ENCODE measurements at places on chromosomes 2 and 18.

- no peak for DNase-seq
These were observed 49.7 kb upstream of the AGAP1 start for GRCh38 chr2:235444101-235444597.

GRCh38 chr2:26847307-26847654 lies 651 bp upstream of the DPYSL5 start:
- peak; percentile 55 for DNase-seq

DNA sequence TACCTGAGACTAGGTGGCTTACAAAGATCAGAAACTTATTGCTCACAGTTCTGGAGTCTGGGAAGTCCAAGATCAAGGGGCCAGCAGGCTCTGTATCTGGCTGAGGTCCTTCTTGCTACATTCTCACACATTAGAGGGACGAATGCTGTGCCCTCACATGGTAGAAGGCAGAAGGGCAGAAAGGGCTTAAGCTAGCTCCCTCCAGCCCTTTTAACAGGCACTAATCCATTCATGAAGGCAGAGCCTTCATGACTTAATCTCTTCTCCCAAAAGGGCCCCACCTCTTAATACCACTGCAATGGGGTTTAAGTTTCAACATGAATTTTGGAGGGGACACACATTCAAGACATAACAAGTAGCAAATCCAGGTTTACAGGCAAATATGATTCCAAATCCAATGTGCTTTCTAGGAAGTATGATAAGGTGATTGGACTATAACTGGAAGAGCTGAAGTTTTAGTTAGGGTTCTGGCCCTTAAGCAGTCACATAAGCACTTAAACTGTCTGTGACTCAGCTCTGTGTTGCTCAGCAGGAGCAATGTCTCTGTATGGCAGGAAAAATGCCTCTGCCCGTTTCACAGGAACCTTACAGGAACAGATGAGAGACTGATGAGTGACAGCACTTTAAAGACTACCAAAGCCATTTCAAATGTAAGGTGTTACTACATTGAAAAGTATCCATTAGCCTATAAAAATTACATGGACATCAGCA lies 119.6 kb upstream of the PTPRM start:
- no peak for DNase-seq

GRCh38 chr2:73837847-73838585 lies 9.3 kb downstream of the STAMBP start:
- DNase-seq: no peak

GRCh38 chr2:184463102-184463865 lies 135.0 kb upstream of the ZNF804A start:
- DNase-seq: no peak

GRCh38 chr18:12478269-12479047 lies 70.7 kb downstream of the PRELID3A start:
- DNase-seq: no peak

DNA sequence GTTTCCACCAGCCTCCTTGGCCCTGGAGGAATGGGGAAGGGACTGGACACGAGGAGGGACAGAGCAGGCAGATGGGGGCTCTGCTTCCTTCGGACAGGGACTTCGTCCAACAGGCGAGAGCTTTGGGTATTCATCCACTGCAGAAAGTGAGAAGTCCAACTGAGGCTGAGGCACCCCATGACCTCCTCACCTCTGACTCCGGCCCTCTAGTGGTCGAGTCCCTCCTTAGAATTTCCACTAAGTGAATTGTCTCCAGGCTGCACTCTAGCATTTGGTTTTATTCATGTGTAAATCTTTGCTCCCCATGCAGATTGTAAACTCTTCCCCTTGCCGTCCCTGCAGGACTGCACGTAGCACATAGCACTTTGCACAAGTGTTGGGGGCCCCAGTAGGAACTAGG lies 75.6 kb downstream of the TMEM247 start:
- DNase-seq: no peak

DNA sequence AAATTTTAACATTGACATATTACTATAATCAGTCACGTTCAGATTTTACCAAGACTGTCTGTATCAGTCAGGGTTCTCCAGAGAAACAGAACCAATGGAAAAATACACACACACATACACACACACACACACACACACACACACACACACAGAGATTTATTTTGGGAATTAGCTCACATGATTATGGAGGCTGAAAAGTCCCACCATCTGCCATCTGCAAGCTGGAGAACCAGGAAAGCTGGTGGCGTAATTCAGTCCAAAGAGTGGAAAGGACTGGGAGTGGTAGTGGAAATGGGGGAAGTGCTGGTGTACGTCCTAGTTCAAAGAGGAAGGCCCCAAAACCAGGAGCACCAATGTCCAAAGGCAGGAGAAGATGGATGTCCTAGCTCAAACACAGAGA lies 166.4 kb downstream of the AKAIN1 start:
- DNase-seq: no peak

- no peak for DNase-seq
These were observed 117.6 kb upstream of the STK17B start for GRCh38 chr2:196289000-196289399.

DNA sequence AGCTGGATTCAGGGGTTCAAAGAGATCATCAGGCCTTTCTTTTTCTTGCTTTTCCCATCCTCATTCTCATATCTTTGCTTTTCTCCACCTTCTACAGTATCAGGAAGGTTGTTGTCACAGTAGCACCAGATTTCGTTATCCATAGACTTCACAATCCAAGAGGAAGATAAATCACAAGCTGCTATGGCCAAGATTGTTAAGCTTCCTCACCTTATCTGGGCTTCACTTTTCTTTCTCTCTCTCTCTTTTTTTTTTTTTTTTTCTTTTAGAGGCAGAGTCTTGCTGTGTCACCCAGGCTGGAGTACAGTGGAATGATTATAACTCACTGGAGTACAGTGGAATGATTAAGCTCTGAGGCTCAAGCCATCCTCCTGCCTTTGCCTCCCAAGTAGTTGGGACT lies 93.5 kb downstream of the TTC27 start:
- no peak for DNase-seq

- no peak for DNase-seq
These were observed 172.6 kb downstream of the HAUS1 start for GRCh38 chr18:46276748-46277147.

DNA sequence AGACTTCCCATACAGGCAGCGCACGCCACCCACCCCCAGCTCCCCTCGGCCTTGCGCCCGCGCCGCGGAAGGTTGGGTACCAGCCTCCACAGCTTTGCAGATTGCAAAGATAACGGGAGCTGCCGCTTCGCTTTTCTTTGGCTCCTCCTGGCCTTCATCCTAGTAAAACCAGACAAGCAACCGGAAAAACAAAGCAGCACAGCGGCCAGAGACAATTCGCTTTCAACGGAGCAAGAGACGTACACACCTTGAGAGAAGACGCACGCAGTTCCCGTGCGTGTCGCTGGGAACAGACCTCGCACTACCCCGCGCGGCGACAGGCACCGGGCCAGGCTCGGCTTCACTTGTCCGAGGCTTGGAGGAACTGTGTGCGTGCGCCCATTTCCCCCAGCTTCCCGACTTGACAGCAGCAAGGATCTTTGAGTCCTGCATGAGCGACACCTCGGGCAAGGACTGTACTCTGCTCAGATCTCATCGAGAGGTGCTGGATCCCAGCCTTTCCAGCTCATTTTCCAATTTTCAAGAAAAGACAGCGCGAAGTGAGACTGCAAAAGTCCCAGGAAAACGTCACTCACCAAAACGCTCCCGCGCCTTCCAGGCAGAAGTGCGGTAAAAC lies 964 bp downstream of the ZBTB7C start:
- DNase-seq: no peak

- DNase-seq: no peak
These were observed 240.7 kb upstream of the DPP10 start for GRCh38 chr2:114201781-114202180.

GRCh38 chr2:72789241-72789640 lies 36.6 kb downstream of the EXOC6B start:
- no peak for DNase-seq

DNA sequence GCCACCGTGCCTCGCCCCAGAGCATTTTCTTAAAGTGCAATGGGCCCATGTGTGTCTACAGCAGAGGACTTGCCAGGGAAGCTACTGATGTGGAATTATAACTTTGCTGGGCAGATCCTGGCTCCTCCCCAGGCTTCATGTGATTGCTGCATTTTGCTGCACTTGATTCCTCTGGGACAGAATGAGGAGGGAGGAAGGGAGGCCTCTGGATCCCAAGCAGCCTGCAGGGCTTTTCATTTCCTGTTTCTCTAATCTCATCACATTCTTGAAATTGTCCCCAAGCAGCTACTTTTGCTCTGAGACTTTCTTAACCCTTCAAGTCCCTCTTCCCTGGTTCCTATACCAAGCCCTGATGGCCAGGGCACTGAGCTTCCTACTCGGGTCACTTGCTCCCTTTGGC lies 134.4 kb upstream of the SEC11C start:
- no peak for DNase-seq

DNA sequence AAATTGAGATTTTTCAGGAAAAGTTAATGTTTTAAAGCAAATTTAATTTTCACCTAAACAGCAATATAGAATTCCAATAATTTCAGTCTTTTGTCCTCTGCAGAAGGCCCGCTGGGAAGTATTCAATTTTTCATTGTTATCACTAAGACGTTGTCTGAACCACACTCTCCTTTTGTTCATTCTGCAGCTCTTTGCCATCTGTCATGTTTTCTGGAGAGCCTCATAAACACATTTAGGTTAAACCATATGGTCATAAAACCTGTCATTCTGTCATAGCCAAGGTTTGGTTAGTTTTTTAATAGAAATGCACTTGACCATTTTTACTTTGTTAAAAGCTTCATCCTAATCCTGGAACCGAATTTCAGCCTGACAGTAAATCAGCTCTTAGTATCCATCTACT lies 54.0 kb upstream of the PGAP1 start:
- DNase-seq: peak; percentile 99

DNA sequence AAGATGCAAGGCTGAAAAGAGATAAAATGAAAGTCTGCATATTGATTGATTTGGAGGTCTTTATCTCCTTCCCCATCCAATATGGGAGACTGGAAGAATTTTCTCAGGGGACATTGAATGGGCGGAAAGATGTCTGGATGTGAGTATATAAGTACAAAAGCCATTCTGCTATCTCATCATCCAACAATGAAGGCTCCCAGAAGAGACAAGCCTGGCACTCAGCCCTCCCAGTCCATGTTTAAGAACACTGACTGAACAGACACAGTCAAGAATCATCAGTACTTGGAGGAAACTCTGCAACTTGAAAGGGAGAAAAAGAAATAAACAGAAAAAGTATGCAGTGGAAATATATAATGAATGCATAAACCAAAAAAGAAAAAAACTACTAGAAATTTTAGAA lies 80.9 kb downstream of the PTRHD1 start:
- DNase-seq: no peak

DNA sequence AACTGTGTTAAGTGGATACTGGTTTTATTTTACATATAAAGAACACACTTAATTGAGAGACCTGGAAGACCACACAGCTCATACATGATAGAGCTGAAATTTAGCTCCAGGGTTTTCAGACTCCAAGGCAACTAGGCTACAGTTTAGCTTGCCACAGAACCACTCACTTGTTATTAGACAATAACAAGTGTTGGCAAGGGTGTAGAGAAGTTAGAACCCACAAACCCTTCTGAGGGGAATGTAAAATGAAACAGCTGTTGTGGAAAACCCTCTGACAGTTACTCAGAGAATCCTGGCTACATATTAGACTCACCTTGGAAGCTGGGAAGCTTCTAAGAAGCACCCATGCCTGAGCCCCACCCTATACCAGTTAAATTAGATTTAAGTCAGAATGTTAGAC lies 75.3 kb downstream of the MAP3K20 start:
- no peak for DNase-seq

- peak; percentile 22 for DNase-seq
These were observed 84.3 kb downstream of the EFEMP1 start for GRCh38 chr2:55839182-55839819.

DNA sequence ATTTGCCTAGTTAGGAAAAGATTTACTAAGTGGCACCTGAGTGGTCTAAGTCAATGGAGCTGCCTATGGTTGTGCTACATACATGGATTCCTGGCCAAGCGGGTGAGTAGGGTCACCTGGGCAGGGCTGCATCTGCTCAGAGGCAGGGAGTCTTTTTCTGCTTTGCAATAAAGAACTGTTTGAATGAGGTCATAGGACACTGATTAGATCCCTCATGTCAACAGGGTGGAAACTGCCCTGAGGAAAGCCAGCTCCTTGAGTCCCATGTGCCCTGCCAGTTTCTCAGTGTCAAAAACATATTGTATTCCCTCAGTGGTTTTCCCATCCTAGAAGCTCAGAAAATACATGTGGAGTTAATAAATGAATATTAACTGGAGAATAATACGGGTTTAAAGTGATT lies 4.6 kb downstream of the LAMA3 start:
- DNase-seq: no peak

GRCh38 chr2:88248280-88248828 lies 78.2 kb downstream of the THNSL2 start:
- DNase-seq: no peak

DNA sequence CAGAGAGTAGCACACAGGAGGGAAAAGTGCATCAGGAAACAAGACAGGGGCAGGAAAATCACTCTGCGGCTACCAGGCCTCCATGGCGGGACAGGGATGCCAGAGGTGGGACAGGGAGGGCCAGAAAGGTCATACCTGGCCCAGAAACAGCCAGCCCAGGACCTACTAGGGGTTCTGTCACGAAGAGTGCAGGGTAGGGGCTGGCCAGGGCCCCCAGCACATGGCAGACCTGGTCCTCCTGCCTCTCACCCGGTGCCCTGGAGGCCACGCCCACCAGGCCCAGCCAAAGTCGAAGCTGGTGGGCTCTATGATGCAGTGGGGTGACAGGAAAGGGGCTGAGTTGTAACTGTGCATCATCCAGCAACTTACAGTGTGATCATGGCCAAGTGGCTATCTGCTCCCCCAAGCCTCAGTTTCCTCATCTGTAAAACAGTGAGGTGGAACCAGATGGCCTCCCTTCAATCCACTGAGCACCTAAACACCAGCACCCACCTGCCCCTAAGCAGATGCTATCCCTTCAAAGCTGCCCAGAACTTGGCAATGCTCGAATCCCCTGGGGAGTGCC lies 10.6 kb downstream of the CYP26B1 start:
- no peak for DNase-seq

DNA sequence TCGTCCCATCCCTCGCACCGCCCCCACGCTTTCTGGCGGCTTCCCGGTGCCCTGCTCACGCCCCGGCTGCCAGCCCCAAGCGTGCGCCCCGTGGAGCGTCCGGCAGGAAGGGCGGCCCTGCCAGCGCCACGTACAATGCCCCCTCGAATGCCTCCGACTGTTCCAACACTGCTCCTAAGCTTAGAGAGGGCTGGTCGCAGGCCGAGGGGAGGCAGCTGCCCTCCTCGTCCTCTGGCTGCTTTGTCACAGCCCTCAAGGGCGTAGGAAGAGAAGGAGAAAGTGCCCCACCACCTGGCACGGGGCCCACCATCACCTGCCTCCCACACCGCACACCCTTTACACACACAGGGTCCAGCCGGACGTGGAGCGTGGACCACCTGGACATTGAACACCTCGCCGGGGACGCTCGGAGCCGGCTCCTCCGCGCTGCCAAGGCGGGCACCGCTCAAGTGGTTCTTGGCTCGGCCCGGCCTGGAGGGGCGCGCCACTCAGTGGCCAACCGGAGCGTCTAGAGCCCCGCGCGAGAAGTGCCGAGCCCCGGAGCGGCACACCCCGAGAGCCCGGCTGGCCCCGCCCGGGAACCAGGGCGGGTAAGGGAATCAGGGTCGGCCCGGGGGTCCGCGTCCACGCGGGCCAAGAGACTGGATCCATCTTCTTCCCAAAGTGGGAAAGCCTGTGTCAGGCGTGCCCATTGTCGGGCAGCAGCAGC lies 830 bp downstream of the DNER start:
- DNase-seq: no peak

- DNase-seq: no peak
These were observed 18.4 kb upstream of the TEX51 start for GRCh38 chr2:126880324-126880723.
